Fibroblast of skin of right biceps (primary cell): ENCODE measurements at places on chromosomes 7 and 10.
A peak's percentile ranks its signal among the peaks of the same experiment; 100 is the strongest.

GRCh38 chr7:156327474-156327873 is 313.1 kb upstream of the RNF32 start:
- DNase-seq = no peak

DNA sequence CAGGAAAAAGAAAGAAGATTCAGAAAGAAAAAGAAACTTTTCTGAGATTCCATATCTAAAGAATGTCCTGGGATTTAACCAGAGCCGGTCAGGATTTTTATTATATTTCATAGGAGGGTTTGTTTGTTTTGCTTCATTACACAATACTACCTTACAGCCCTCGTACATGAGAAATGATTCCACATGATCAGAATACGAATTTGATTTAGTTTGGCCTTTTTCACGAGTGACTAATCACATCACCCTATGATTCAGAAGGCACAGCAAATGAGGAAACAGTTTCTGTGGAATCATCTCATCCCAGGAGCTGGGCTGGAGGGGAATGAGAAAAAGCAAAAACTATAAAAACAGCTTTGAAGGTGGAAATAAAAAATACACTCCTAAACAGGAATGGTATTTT is 54.7 kb upstream of the VWC2 start:
- no peak for DNase-seq

DNA sequence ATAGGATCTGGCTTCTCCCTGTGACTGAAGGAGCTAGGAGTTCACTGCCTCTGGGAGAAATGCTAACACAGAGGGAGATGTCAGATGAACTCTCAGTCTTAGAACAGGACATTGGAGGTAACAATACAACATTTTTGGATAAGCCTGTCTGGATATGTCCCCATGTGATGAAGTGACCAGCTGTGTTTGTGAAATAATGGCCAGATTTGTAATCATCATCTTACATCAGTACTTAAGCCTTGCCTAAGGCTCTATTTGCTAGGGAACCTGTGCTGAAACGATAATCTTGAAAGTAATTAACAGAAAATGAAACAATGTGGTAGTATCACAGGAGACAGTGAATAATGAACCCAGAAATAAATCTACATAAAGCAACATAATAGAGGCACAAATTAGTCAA is 56.2 kb downstream of the CRPPA start:
- DNase-seq = no peak

DNA sequence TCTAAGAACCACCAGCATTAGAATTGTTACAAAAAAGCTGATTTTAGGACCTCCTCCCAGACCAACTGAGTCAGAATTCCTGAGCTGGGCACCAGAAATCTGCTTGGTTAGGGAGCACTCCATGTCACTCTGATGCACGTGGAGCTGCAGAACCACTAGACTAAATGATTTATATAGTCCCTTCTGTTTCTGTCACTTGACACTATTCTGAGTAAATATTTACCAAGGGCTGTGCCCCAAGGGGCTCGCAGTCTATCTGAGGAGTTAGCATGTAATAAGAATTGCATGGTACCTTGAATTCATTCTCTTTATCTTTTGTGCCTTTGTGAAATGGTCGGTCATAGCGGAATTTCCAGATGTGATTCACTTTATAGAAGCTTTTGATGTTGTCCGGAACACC is 196.0 kb upstream of the IMMP2L start:
- no peak for DNase-seq

- DNase-seq = no peak
Measured at GRCh38 chr7:340200-340937, 50.4 kb downstream of the FOXL3 start.

GRCh38 chr10:90743291-90743690 is 114.5 kb downstream of the HTR7 start:
- DNase-seq = no peak

- DNase-seq = no peak
Measured at GRCh38 chr10:78361031-78361430, 327.4 kb downstream of the RPS24 start.

DNA sequence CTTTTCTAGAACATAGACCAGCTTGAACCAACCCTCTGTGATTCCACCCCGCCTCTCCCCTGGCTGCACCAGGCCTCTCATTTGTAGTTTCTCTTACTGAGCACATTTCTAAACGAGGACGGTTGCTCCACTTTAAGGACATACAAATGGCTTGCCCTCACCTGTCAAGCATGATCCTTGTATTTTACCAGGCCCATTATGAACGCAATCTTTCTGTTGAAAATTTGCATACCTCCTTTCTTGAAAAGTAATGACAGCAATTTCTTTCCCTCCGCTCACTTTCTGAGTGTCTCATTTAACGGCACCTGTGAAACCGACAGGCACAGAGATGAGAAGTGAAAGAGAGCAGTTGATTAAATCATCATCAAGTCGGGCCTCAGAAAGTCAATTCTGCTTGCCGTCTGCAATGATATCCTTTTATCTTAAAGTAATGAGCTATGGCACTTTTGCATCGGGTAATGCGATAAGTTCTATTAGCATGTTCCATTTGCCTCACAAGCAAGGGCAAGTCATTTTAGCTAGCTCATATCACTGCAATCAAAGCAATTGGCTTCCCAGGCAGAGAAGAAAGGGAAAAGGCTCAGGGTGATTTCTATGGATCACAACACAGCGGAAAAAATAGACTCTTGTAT is 705.6 kb upstream of the GALNT17 start:
- DNase-seq = no peak

GRCh38 chr7:11082552-11083213 is 109.0 kb downstream of the PHF14 start:
- no peak for DNase-seq

DNA sequence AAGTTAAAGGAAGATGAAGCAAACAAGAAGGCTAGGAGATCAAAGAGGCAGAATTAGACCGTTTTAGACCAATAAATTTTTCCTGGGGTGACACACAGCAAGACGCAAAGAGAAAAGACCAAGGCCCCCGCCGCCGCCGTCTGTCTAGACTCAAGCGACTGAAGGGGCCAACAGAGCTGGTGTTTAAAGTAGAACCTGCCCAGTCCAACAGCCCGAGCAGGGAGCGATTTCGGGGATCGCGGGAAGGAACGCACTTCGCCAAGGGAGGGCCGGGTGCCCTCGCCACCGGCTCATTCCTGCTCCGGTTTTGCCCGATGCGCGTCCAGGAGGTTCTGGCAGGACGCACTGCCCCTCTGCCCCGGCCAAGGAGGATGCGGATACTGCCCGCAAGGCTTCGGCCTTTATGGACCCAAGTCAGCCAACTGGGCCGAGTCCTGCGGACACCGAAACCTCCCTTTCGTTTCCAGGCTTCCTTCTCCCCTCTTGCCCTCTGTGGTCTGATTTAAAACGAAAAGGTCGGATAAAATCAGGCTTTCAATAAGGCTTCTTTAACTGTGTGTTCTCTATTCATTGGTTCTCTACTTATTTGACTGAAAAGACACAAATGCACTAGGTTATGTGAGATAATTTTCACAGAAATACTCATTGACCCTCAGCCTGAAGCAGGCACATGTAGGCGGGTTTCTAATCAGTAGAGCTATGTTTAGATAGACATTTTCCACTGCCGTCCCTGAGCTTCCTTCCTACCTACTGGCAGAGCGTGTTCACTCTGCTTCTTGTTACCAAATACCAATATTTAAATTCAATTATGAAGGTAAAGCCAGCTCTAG is 2.2 kb upstream of the HOXA7 start:
- DNase-seq = no peak

DNA sequence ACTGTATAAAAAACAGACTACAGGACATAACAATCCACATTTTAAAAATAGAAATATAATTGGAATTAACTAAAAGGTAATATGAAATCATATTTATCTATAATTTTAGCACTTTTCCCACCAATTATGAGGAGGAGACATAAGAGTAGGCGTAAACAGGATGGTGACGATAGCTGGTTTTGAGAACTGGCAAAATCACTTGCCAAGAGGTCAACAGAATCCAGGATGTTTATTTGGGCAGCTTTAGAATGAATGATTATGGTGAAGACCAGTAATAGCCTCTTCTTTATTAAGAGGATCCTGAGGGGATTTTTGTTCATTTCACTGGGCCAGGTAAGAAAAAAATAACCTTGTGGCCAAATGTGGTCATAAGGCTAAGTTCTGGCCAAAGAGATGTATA is 67.2 kb downstream of the TPK1 start:
- no peak for DNase-seq

DNA sequence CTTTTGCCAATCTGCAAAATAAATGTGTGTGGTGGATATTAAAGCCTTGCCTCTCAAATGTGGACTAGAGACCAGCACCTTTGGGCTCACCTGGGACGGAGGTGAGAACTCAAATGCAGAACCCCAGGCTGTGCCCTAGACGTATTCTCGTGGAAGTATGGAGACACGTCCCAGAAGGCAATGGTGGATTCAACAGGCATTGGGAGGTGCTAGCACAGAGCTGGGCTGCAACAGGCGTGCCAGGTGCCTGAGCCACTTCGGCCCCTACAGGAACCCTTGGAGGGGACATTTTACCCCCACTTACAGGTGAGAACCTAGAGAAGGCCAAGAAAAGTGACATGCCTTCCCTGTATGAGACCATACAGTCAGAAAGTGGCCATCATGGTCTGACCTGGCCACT is 12.2 kb downstream of the DDX56 start:
- no peak for DNase-seq

GRCh38 chr10:77284797-77285196 is 352.8 kb downstream of the KCNMA1 start:
- DNase-seq = no peak

- DNase-seq = peak; percentile 56
Measured at GRCh38 chr10:100341953-100342626, 4.9 kb upstream of the SCD start.

- DNase-seq = no peak
Measured at GRCh38 chr7:139572704-139573385, 49.4 kb downstream of the CLEC2L start.

GRCh38 chr10:123011987-123012386 is 3.2 kb downstream of the ACADSB start:
- no peak for DNase-seq

DNA sequence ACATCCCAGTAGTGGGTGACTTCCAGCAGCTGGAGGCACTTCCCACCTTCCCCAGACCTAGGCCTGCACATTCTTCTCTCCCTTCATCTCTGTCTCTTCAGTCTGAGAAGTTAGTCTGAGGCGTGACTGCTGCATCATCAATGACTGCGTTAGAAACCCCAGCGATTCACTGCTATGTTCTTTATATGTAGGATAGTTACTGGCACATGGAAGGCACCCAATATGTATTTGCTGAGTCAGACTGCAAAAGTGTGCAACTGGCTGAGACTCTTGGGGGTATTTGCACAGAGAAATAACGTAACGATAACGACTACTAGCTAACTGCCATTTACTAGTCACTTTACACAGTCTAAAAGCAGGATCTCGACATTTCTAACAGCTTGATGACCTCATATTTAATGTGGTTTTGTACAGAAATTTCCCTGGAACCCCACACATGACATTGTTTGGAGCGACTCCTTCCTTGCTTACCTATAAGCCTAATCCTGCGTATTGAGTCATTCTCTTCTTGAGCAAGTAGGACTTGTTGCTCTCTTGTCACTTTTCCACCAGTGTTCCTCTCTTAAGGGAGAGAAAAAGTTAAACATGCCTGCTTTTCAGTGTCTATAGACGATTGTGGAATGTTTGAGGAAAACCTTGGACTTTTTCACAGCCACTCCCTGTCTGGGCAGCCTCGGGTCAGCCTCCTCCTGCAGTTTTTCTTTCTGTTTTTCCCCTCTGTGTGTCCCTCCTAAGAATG is 45.5 kb downstream of the THNSL1 start:
- peak; percentile 54 for DNase-seq

GRCh38 chr10:43037440-43037839 is 39.4 kb upstream of the RET start:
- DNase-seq = no peak

- DNase-seq = no peak
Measured at GRCh38 chr10:121288011-121288410, 310.2 kb downstream of the FGFR2 start.

- no peak for DNase-seq
Measured at GRCh38 chr10:101816913-101817336, 1.3 kb downstream of the OGA start.

- no peak for DNase-seq
Measured at GRCh38 chr10:108709927-108710722, 1213.2 kb downstream of the XPNPEP1 start.

DNA sequence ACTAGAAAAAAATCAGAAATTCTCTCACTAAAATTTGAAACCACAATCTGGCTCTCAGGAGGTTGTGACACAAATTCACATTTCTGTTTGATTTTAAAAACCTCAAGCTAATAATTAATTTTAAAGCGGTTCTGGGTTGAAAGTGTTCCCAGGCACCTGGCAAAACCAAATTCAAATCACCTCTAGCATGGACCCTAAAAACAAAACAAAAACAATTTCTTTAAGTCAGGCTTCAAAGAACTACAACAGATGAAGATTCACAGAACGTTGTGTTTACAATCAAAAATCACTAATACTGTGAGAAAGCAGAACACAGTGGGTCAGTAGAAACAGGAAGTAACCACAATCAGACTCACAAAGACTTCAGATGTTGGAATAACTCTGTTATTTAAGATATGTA is 7.2 kb upstream of the RELN start:
- no peak for DNase-seq

GRCh38 chr7:16803881-16804673 is 722 bp downstream of the AGR2 start:
- DNase-seq = no peak

DNA sequence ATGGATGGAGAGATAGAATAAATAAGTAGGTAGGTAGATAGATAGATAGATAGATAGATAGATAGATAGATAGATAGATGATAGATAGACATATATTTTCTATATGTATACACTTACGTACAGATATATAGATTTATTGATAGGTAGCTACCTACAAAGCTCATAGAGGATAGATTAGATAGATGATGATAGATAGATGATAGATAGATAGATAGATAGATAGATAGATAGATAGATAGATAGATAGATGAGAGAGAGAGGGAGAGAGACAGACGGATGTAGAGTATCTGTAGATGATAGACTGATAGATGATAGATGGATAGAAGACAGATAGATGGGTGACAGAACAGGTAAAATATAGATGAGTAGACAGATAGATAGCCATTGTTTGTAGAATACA is 191.3 kb upstream of the PFKP start:
- DNase-seq = no peak

DNA sequence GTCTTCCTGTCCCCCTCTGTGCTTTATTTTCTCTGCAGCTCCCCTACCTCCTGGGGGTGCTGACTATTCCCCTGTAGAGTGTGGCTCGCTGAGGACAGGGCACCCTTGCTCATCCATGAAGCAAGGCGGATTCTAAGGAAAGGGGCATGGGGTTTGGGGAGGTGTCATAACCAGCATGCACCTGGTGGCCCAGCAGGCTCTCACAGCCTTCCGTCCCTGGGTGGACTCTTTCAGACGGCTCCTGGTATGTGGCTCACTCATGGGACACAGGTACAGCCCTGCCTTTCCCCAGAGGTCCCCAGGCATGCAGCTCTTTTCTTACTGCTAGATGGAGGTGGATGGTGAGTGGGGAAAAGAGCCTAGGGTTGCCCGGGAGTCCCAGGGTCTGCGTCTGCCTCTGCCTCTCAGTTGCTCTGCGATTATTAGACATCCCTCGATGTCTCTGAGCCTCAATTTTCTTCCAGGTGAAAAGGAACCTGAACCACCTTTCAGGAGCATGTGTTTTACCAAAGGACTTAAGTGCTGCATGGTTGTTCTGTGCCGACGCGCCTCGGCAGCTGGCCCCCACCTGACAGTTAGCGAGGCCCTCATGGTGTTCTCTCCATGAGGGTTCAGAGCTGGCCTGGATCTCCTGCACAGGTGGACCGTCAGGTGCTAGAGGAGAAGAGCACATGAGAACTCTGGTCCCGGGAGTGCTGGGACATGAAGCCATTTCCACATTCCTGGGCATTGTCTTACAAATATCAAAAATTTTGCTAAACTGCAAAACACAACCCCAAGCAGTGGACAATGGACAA is 172.5 kb upstream of the SHH start:
- no peak for DNase-seq
